Nasal cavity respiratory epithelium epithelial cell of viscerocranial mucosa (primary cell): ENCODE measurements at places on chromosomes 7 and 10. TPM values are rescaled to one million over a fixed set of nuclear protein-coding genes. Genes with fewer than 3 reads are reported as not detected.

Gene CCL24
- 0.43 TPM in 1 of 2 replicates, not detected in the other for total RNA-seq

Gene CALHM3
- not detected in 2 replicates for total RNA-seq

Gene FRMD4A
- 2.1 and 8.0 TPM in 2 replicates for total RNA-seq

Gene AEBP1
- 1.3 and 2.4 TPM in 2 replicates for total RNA-seq

Gene ZNF680
- 6.5 and 14.7 TPM in 2 replicates for total RNA-seq

Gene FAM25G
- 10.9 TPM in 1 of 2 replicates, not detected in the other for total RNA-seq

Gene GRM3
- not detected in 2 replicates for total RNA-seq

Gene DEPP1
- 0.68 and 3.7 TPM in 2 replicates for total RNA-seq

Gene NPFFR1
- not detected in 2 replicates for total RNA-seq

Gene GNGT1
- not detected in 2 replicates for total RNA-seq

Gene CNNM1
- under 0.01 and 0.14 TPM in 2 replicates for total RNA-seq

Gene PON3
- 0.50 and 1.4 TPM in 2 replicates for total RNA-seq
